Osteoblast (primary cell): ENCODE measurements at places on chromosomes 6 and 20.

DNA sequence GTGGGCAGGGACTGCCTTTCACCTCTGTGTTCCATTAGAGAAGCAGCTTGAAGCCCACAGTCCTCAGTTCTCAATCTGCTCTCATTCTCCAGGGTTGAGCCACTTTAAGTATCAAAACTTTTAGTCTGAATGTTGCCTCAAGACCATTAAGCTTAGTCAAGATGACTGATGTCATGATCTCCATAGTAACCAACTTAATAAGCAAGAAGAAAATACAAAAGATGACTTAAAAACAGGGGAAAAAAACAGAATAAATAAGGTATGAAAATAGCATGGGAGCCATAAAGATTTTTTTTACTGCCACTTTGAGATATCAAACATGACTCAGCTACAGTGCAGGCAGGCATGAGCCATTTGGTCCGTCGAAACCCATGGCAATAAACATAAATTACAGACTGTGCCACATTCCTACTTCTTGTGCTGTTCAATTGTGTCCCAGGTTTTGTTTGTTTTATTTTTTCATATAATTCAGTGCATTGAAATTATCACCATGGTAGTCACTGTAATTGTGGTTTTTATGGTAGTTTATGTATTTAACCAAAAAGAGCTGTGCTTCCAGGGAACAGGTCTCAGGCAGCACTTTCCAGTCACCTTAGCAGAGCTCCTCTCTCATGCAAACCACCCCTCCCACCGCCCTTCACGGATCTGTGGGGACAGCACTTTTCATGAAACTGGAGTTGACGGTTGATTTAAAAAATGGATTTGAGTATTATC lies 156.5 kb upstream of the INSM1 start:
- DNase-seq, result no peak

GRCh38 chr6:32943864-32944649 lies 3.2 kb upstream of the HLA-DMB start:
- DNase-seq, result no peak

DNA sequence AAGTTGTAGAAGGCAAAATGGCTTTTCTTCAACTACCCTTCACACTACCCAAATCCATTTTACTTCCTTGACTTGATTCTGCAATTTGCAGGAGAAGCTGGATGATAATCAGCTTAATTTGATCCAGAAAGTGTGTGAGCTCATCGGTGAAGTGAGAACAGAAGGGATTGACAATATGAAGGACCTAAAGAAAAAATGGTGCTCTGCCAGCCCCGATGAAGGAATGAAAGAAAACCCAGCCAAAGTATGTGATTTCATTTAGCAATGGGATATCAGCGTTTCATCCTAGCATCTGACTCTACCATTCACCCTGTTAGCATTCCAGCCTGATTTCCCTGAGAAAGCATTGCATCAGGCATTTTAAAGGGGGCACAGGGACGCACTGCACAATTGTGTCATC lies 41.5 kb downstream of the CD164 start:
- DNase-seq, result no peak

- DNase-seq, result no peak
Measured at GRCh38 chr6:3585320-3585935, 128.6 kb upstream of the SLC22A23 start.

DNA sequence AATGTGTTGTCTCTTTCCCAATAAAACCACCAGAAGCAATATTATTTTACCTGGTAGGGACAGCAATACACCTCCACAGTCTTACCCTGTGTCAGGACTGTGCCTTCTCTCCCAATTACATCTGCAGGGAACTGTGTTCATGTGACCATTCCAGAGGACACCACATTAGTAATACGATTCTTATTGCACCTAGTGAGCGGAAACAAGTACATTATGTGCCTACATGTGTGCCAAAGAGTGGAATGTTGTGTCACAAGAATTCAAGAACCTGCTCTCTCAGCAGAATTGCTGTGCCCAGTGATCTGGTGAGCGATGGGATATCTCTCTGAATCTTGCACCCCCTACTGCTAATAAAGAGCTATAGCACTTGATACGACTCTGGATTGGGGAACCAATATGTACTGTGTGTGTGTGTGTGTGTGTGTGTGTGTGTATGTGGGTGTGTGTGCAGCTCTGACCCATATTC lies 57.4 kb upstream of the FOXC1 start:
- DNase-seq, result peak; percentile 88

DNA sequence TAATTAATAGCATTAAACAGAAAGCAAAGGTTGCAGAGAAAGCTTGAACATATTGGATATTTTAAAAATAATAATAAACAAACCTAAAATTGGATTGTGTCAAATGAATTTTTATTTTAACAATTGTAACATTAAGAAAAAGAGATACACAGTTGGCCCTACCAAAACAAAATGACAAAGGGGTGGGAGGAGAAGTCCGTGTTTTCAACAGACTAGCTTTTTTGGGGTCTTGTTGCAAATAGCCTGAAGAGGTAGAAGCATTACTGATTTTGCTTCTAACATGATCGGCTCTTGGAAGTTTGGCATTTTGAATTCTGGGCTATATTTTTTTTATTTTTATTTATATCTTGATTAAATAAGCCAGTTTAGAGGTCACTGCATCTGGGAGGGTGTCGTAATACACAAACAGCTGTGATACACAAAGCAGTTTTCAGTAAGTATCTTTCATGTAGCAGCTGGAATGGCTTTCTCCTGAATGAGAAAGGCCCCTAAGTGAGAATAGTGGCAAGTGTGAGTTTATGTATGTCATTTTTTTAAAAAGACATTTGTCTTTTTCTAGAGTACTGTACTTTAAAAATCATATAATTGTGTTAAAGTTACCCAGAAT lies 85.5 kb upstream of the ZNF217 start:
- no peak for DNase-seq

- no peak for DNase-seq
Measured at GRCh38 chr6:134720353-134721059, 229.4 kb downstream of the ALDH8A1 start.

- no peak for DNase-seq
Measured at GRCh38 chr6:150549674-150550101, 50.0 kb upstream of the PLEKHG1 start.

DNA sequence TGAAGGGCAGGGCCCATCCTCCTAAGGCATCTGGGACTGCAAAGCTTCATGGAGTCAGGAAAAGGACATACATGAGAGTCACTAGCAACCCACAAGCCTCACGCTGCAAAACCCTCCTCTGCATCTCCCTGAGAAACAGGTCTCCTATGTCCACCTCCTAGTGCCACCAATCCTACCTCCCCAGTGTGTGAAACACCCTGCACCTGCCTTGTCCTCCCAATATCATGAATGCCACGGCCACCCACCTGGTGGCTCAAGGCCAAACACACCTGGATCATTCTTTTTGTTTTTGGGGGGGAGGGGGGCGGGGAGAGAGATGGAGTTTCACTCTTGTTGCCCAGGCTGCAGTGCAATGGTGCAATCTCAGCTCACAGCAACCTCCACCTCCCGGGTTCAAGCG lies 90.5 kb downstream of the ZMYND8 start:
- DNase-seq, result no peak

GRCh38 chr20:38144974-38145728 lies 19.9 kb downstream of the TGM2 start:
- no peak for DNase-seq

GRCh38 chr6:4891141-4891540 lies 112.7 kb downstream of the RPP40 start:
- no peak for DNase-seq

DNA sequence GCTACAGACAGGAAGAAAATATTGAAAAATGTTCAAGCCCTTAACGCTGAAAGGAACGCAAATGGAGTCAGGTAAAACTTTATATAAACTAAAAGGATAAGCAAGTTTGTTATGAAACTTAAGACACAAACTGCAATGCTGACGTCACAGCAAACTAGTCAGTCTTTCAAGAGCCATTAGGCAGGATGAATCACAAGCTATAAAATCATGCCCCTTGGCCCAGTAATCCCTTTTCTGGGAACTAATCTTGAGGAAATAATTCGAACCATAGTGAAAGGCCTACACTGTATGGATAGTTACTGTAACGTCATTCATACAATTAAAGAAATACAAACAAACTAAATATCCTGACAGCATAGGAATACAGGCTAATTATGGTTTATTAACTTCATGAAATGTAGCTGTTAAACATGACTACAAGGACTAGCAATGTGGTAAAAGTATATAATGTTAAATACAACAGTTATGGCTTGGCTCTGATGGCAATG lies 42.7 kb upstream of the HINT3 start:
- peak; percentile 56 for DNase-seq

DNA sequence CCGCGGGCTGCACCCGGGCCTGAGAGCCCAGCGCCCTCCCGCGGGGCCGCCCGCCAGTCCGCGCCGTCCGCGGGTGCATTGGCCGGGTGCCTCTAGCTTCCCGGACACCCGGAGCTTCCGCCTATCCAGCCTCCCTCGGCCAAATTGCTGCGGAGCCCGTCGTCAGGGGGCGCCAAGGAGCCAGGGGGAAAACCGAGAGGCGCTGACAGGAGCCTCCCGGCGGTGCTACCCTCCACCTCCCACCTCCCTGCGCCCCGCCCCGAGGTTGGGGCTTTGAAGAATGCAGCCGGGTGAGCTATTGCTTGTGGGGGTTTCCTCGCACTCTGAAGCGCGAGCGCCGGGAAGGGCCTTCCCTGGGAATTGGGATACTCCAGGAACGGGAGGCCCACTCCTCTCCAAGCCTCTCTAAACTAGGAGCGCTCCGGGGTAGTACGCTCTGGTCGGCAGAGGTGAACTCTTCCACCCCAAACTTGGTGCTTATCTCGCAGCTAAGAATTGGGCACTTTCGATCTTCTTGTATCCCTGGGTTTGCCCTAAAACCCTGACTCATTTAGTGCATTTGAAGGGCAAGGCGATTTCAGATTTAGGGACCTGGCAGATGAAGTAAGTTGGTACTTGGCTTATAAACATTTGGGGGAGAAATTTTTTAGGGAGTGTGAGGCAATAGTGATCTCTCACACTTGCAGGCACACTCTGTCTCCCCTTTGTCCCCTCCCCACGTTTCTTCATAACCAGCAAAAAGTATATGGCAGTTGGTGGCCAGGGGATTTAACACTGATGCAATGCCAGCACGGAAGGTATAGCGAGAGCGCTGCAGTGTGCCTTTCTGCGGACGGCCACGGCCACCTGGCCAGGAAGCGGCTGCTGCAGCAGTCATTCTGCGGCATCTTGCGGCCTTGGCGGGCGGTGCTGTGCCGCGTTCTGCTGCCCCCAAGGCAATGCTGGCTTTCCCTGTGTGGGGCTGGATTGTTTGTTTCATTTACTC lies 556 bp downstream of the BEND6 start:
- DNase-seq, result peak; percentile 95

DNA sequence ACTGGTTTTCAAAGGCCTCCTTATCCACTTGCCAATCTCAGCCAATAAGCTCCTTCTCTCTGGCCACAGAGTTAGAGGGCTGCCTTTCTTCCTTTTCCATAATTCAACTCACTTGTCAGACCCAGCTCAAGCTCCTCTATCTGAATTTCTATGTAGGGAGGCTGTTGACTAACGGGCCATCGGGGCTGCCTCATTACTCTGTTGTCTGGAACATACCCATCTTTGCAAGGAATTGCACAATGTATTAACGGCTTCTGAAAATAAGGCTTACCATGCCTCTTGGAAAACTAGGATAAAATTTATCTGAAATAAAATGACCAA lies 28.5 kb upstream of the KIF6 start:
- no peak for DNase-seq

GRCh38 chr6:1620504-1621069 lies 10.9 kb downstream of the FOXC1 start:
- DNase-seq, result peak; percentile 77

DNA sequence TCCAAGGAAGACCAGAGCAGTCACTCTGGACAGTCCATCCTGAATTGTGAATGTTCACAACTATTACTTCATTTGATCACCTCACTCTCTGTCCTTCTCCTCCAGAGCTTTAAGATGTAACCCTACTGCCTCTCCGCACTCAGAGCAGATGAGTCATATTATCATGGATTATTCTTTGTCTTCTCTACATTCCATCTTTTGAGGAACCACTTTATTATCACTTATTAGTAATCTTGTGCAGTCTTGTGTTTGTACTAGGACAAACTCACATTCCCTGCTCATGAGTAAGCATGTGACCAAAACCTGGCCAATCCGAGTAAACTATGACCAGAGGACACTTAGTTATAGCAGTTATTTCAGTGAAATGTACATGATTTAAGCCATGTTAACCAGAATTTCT lies 401.5 kb upstream of the ADGRB3 start:
- no peak for DNase-seq

- DNase-seq, result no peak
Measured at GRCh38 chr20:33028875-33029274, 2.6 kb upstream of the BPIFB6 start.

DNA sequence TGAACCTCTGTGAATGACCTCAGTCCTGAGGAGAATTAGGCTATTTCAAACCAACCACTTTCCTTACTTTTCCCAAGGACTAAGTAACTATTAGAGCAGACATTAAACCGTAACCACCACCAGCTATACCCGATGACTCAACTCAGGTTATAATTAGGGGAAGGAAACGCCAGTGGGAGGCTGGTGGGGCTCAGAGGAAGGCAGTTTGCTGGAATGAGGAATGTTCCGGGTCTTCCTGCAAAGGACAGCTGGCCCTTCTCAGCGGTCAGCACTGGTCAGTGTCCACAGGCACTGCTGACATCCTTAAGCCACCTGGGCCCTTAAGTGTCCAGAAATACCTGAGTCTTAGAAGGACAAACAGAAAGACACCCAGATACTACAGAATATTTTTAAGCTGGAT lies 515.2 kb downstream of the MAFB start:
- DNase-seq, result no peak
